SK-N-DZ (cell line): ENCODE measurements at places on chromosomes 5 and 9.

DNA sequence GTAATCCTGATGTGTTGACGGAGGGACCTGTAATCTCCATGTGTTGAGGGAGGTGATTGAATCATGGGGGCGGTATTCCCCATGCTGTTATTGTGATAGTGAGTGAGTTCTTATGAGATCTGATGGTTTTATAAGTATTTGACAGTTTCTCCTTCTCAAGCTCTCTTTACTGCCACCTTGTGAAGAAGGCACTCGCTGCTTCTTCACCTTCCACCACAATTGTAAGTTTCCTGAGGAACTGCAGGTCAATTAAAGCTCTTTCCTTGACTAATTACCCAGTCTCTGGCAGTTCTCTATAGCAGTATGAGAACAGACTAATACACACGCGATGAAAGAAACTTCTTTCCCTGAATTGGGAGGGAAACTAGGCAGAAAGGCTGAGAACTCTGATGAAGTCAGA, 141.1 kb upstream of the RAD23B start:
- no peak for DNase-seq

DNA sequence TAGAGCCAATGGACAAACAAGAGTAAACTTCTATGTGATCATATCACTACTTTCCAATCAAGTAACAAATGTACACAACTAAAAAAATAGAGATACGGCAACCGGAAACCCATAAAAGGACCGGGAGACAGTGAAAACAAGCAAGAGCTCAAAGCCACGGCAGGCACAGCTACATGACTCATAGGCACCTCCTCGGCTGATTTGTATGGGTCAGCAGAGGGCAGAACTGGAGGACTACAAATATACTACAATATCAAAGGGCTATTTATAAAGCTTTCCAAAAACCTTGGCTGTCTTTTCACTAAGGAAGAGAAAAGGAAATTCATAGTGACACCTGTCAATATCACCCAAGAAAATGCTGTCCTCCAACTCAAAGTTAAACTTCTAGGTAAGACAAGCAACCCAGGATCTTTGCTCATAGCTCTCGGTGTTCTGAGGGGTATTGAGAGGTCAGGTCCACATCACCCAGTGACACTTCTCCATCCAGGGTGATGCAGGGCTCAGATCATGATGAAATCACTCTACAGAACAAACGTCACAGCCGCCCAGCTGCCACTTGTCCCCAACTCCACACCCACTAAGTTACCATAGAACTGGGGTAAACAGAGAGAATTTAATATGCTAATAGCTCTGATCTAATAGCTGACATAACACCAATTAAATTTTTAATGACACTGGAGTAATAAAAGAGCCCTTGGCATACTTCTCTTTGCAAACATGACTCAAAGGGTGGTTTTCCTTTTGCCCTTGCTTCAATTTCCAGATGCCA, 41.3 kb downstream of the PFDN1 start:
- no peak for DNase-seq

DNA sequence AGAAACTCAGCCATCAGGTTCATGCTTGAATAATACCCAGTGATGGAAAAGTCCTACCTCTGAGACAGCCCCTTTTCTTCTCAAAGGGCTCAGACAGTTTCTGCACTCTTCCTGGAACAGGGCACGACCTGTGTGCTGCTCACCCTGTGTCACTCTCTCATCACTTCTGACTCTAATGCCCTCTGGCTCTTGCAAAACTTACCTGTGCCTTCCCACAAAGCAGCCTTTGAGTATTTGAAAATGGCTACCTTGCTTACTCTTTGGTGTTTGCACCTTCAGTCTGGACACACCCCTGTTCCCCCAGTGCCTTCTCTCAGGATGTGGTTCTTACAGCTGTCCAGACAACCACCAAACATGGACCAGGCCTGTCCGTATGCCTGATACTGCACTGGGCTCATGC, 171.4 kb downstream of the GRIA1 start:
- DNase-seq, result no peak

DNA sequence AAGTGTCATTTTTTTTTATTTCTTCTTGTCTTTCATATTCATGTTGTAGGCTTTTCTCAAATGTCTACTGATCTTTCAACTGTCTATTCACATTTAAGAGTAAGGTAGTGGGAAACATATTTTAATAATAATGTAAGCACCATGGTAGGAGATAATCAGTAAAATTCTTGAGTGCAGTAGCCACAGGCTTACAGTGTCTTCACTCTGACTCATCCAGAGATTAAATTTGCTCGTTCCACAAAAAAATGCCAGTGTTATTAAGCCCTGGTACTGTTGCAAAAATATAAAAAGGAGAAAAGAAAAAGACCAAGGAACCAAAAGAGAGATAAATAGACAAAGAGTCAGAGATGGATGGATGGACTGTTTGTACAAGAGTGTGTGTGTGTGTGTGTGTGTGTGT, 43.0 kb downstream of the PARP8 start:
- DNase-seq, result no peak
